ENCODE measurements at places on chromosomes 3 and 15.

GRCh38 chr15:98311566-98312188 lies 336.7 kb upstream of the IGF1R start:
- DNase-seq, result peak; percentile 85

DNA sequence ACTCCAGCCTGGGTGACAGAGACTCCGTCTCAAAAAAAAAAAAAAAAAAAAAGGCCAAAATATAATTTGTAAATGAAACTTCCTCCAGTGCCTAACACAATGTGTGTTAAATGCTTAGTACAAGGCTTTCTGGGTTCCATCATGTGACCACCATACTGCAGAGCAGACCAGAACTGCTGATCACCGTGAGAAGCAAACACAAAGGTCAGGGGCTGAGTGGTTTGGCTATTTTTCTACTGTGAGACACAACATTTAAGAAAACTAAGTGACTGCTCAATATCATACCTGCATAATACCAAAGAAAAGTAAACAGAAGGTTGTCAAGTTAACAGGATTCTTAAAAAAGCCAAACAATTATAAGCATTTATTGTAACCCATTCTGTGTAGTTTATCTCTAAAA lies 13.2 kb downstream of the ABCC5 start:
- no peak for DNase-seq

- no peak for DNase-seq
These were observed 17.4 kb upstream of the SECISBP2L start for GRCh38 chr15:49063402-49064280.

DNA sequence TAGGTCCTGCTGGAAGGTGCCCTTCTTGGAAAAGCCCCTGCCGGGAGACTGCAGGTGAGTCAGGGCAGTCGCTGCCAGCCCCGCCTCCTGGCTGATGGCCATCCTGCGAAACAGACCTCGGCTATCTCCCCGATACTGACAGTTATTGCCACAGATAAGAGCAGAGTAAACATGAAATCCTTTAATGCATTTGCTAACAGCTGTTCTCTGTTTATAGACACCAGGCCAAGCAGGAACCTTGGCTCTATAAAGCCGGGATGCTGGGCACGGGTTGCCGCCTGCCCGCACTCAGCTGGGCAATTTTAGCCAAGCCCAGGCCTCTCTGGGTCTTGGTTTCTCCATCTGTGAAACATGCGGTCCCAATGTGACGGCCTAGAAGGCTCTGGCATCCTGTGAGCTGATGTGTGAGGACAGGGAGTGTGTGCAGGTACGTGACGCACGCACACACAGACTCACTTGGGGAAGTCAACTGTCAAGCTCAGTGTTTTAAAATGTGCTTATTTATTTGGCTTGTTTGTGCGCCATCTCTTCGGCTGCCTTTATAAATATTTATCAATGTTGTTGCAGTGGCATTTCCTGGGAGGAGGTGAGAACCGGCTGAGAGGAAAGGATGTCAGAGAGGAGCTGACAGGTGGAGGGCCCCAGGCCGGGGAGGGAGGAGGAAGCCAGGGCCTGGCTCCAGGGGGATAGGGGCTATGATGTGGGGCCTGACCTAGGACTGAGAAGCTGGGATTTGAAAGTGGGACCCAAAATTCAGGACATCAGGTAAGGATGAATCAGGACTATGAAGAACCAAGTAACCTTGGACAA lies 50.8 kb upstream of the PRR23E start:
- DNase-seq, result no peak

GRCh38 chr15:48426044-48426443 lies 94.8 kb downstream of the DUT start:
- no peak for DNase-seq

GRCh38 chr3:9692416-9692815 lies 11.2 kb upstream of the CPNE9 start:
- no peak for DNase-seq

DNA sequence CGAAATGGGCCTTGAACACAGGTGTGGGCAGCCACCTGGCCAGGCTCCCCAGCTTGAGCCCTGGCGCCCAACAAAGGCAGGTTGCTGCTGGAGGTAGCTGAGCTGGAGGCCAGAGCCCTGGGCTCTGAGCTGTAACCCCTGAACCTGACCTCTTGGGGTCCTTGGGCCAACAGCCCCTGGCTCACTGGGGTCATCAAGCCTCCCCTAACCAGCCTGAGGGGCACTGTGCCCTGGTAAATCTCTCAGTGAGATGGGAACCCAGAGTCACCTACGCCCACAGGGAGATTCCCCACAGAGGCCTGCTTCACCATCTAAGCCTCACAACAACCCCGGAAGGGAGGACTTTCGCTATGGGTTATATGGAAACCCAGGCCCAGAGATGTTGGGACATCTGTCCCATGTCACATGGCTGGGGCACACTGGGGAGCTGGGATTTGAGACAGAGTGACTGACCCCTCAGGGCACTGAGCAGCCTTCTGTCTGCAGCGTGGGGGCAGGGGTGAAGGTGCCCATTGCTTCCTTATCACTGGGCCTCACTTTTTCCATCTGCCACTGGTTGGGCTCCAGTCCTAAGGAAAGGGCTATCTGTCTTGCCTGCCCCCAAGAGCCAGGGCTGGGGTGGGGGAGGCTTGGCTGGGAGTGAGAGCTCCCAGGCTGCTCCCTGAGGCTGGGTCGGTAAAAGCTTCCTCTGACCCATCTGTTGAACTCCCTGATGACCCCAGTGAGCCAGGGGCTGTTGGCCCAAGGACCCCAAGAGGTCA lies 59.1 kb downstream of the IQSEC1 start:
- DNase-seq, result peak; percentile 74

GRCh38 chr3:115930168-115930567 lies 306.9 kb downstream of the GAP43 start:
- DNase-seq, result no peak

DNA sequence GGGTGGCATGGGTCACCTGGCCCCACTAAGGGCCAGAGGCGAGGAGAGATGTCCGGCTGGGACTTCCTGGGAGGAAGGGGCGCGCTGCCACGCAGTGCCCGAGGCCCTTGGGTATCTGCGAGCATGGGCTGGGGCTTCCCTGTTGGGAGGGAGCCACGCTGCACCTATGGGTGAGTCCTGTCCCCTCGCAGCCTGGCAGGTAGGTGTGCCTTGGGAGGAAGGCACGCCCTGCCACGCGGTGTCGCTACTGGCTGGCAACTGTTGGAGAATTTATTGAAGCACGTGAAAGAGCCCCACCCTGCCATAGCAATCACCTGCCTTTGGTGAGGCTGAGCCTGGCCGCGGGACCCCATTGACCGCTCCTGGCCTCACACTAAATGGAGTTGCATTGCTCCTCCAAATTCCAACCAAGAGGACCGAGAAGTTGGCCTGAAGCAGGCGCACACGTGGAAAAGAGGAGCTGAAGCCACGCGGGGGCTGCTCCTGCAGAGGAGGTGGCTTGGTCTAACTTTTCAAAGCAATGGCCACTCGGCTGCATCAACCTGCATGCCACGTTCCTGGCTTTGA lies 134.2 kb downstream of the TJP1 start:
- DNase-seq, result no peak

GRCh38 chr3:176692199-176692965 lies 504.9 kb downstream of the TBL1XR1 start:
- DNase-seq, result no peak

- no peak for DNase-seq
These were observed 580.6 kb upstream of the ADAMTS9 start for GRCh38 chr3:65268426-65268825.

- DNase-seq, result no peak
These were observed 951.6 kb downstream of the DIPK2A start for GRCh38 chr3:144923046-144923775.

DNA sequence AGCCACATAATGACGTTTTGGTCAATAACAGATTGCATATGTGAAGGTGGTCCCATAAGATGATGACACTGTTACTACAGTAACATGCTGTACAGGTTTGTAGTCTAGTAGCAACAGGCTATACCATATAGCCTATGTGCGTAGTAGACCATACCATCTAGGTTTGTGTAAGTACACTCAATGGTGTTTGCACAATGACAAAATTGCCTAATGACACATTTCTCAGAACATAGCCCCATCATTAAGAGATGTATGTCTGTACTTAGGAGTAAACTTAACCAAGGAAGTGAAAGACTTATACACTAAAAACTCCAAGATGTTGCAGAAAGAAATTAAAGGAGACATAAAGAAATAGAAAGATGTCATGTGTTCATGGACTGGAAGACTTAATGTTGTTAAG lies 66.2 kb downstream of the RPLP1 start:
- DNase-seq, result no peak

DNA sequence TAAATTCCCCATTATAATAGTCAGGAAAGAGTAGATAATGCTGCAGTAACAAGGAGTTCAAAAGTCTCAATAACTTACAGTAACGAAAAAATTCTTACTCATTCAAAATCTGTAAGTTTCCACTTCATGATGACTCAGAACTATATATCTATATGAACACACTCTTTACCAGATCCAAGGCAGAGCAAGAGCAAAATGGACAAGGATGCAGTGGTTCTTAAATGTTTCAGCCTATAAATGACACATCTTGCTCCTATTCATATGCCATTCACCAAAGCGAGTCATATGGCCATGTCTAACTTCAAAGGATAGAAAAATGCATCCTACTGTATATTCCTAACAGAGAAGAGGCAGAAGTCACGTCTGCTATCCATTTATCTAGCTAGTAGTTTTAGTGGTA lies 787.7 kb downstream of the NAALADL2 start:
- DNase-seq, result no peak

DNA sequence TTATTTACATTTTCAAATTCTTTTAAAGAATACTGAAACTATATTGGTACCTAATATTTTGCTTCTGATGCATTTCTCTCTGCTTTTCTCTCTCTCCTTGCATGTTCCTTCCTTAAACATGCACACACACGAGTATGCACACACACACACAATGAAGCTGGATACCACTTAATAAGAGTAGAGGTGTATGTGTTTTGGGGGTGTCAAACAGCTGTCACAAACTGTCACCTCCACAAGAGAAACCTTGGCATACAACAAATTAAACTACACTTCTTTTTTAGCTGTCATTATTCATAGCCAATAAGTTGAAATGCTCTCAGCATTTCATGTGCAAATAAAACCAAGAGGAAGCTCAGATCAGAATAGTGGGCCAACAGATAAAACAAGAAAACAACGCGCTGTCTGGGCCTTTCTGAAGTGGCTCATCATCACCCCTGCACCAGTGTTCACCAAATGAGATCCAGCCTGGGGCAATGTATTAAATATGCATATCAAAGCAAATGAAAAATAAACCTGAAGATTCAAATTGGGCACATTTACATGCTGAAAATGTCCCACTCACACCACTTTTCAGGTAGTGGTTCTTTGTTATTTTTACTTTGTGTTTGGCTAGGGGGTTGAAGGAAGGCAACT lies 9.7 kb downstream of the MEIS2 start:
- no peak for DNase-seq

DNA sequence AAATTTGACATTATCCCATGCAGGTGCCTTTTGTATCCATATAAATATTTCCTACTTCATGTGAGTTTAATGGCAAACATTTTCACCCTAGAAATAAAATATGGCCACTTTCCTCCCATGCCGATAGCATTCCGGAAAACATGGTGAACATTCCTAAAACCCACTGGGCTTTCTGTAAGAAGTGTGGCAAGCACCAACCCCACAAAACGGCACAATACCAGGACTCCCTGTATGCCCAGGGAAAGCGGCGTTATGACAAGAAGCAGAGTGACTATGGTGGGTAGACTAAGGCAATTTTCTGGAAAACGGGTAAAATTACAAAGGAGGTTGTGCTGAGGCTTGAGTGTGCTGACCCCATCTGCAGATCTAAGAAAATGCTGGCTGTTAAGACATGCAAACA lies 7.6 kb downstream of the ANXA2 start:
- no peak for DNase-seq

DNA sequence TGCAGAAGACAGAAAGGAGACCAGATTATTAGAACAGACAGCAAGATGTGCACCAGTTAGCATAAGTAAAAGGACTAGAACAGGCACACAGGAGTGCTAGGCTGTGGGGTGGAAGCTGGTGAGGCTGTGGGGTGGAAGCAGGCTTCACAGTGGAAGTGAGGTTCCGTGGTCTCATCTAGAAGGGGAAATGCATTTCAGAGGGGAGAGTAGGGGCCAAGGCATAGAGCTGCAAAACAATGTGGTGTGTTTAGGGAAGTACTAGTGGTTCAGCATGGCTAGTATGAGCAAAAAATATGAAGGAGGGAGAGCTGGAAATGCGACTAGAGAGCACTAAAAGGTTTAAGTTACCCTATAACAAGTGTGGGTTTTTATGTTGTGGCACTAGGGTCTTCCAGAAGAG lies 6.5 kb downstream of the POPDC2 start:
- no peak for DNase-seq

- no peak for DNase-seq
These were observed 59.4 kb upstream of the ATP2C1 start for GRCh38 chr3:130834476-130834875.

- DNase-seq, result no peak
These were observed 16.6 kb downstream of the TEX264 start for GRCh38 chr3:51687431-51688205.

DNA sequence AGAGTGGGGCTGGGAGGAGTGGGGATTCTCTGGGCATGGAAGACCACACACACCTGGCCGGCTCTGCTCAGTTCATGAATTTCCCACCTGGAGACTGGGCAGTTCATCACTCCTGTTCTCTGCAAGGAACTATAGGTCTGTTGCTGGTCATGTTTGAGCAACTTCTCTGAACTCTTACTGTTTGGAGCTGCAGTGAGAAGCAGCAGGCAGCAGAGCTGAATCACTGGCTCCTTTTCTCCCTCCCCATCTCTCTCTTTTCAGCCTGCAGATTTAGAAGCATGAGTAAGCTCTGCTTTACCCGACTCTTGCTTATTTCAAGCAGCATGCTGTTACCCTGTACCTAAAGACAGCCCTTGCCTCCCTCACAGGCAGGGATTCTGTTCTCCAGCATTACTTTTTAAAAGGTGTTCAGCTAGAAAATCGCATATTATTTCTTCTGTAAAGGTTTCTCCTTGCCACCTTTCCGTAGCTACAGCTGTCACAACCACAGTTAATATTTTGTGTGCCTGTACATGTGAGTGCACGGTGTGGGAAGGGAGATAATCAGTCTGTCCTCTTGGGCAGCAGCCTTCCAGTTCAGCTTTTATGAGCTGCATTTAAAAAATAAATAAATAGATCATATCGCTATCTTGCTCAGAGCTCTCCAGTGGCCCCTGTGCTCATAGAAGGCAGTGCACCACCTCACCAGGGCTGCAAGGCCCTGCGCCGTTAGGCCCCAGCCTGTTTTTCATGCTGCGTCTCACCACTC lies 131.6 kb downstream of the CHCHD6 start:
- no peak for DNase-seq

Measured in activated CD8-positive, alpha-beta memory T cell treated with anti-CD3 and anti-CD28 coated beads for 24 hours (primary cell).